CD4-positive, alpha-beta T cell treated with Interleukin-15 for 1 hour (primary cell): ENCODE measurements at places on chromosomes 16 and 17.
A peak's percentile ranks its signal among the peaks of the same experiment; 100 is the strongest.

DNA sequence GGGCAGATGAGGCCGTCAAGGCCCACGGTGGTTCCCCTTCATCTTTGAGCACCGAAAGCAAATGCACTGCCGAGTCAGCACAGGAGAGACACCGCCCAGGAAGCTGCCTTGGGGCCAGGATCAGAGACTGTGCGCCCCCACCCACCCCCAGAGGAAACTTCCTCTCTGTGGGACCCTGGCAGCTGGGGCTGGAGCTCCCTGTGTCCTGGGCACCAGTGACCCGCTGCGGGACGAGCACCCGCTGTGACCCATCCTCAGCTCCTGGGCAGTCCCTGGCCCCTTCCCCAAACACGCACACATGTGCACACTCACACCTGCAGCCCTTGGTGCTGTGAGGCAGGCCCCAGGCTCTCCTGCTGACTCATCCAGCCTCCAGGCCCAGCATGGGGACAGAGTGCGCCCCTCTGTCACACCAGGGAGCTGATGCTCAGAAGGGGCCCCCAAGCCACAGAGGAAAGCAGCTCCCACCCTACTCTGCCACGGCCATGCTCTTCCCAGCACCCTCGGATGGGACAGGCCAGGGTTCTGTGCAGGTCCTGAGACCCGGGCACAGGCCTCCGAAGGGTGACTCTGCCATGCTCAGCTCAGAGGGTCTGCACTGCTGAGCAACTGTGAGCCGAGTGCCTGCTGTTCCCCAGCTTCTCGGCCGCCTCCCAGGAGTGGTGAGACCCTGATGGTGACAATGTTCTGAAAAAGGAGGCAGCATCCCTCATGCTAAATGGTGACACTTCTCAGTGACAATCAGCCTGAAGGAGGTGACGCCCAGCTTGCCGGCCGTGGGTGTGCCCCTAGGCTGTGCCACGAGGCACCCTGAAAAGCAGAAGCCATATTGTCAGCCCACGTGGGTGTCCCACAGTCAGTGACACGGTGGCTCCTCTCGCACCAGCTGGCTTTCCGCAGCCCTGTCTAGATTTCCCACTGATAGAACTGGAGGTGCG lies 3.6 kb downstream of the PIEZO1 start:
- peak; percentile 77 for DNase-seq

DNA sequence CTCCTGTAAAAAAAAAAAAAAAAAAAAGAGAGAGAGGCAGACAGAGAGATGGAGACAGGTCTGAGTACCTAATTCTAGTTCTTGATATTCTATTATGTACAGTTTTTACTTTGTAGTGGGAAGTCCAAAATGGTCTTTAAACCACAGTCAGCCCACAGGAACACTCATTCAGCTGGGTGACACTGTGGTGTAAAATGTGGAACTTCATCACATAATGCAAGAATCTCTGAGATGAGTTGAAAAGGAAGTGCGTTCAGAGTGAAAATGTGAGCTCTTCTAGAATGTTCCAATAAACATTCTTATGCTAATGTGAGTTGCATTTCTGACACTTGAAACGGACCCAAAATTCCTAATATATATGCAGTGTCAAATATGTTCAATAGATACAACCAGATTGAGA lies 972.1 kb downstream of the CDH11 start:
- no peak for DNase-seq

GRCh38 chr16:77790009-77790372 lies 1.6 kb downstream of the VAT1L start:
- DNase-seq, result no peak

GRCh38 chr16:57016301-57016700 lies 26.9 kb downstream of the NLRC5 start:
- no peak for DNase-seq

GRCh38 chr17:46887717-46888116 lies 35.2 kb upstream of the GOSR2 start:
- DNase-seq, result no peak

GRCh38 chr17:58279736-58280479 lies 827 bp downstream of the MPO start:
- peak; percentile 30 for DNase-seq

DNA sequence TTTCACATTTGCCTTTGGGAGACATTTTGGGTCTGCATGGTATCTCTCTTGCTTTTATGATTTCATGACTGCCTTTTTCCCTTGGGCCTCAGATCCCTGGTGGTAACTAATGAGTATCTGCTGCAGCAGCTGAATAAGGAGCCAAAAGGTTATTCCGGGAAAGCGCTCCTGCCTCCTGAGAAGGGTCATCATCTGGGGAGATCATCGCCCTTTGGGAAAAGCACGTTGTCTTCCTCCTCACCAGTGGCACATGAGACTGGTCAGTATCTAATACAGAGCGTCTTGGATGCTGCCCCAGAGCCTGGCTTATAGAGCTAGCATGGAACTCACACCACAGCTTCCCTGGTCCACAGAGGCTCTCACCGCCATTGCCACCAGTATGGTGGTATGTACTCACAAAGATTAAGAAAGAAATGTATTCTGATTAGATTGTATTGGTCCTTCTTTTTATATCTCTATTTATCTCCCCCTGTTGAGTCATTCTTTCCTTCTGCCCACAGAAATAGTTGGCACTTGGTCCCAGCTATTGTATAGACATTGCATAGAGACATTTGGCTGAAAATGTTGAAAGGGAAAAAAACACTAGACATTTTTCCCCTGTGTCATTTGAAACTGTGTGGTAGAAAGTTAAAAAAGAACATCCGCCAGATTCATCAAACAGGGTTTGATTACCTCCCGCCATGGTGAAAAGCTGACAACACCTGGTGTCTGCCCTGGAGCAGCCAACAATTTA lies 8.4 kb downstream of the TPPP3 start:
- no peak for DNase-seq

DNA sequence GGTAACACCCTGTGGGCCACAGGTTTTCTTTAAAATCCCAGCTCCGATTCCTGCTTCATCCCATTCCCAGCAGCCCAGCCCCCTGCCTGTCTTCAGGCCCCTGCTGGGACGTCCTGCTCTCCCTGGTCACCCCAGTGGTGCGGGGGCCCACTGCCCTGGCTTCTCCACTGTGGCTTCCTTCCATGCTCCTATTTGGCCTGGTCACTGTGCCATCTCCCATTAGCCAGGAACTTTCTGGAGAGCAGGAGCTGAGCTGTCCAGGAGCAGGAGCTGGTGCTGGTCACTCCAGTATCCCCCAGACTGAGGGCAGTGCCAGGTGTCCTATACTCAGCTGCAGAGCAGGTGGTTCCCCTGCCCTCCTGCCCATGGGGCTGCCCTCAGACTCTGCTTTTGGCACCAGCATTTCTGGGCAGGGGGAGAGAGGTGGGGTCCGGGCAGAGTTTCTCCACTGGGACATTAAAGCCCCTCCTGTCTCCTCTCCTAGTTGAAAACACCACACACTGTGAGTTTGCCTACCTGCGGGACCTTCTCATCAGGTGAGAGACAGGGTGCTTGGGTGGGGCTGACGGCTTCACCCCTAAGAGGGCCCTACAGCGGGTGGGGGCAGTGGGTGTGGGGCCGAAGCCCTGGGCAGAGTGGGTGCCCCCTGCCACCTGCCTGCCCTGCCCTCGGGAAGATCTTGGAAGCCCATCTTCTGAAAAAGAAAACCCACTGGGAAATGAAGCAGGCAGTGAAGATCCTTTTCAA lies 356.2 kb downstream of the SEC14L1 start:
- DNase-seq, result peak; percentile 0

- DNase-seq, result no peak
Measured at GRCh38 chr17:43342589-43342890, 56.3 kb upstream of the ARL4D start.

GRCh38 chr17:42133461-42134041 lies 10.9 kb downstream of the HSPB9 start:
- DNase-seq, result peak; percentile 69

DNA sequence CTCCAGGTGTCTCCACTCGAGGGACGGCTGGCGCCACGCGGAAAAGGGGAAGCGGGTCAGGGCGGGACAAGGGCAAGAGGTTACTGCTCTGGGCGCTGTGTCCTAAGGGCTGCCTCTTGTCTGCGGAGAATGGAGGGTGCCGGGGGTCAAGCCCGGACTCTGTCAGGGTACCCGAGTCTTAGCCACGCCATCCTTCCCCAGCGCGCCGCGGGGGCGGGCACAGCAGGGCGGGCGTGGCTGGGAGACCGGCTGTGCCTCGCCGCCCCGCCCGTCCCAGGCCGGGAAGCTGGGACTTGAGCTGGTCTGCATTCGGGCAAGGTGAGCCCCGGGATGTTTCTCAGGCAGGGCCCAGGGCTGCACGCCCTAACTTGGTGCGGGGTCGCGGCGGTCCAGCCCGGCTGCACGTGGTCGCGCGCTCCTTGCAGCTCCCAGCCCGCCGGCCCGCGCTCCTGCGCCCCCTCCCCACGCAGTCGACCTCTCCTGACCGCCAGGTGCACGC lies 6.2 kb upstream of the ACTG1 start:
- no peak for DNase-seq

DNA sequence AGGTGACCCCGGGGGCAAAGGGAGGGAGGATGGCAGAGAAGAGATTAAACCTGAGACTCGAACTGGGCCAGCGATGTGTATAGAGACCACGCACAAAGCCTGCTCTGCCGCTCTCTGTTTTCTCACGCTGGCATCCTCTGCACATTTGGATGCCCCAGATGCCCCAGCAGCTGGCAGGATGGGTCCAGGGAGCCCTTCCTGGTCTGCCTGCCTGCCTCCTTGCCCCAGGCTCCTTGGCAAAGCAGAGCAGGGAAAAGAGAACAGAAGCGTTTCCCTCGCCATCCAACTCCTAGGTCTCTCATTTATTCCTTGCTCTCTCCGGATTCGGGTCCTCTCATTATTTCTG lies 5.2 kb upstream of the PIPOX start:
- no peak for DNase-seq

DNA sequence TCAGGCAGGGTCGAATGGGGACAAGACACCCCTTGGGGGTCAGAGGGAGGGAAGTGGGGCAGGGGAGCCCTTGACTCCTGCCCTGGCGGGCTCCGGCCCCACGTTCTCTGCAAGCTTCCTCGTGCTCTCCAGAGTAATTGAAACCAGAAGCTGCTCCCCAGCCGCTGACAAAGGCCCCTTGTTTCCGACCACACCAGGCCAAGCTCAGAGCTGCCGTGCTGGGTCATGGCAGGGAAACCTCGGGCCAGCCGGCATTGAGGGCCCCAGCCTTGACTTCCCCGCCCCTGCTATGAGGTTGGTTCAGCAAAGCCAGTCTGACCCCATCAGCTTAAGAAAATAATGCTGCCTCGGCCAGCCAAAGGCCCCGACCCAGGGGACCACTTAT lies 43.3 kb downstream of the TIMM22 start:
- DNase-seq, result no peak

- DNase-seq, result peak; percentile 74
Measured at GRCh38 chr17:75289832-75290337, 652 bp upstream of the SLC25A19 start.

DNA sequence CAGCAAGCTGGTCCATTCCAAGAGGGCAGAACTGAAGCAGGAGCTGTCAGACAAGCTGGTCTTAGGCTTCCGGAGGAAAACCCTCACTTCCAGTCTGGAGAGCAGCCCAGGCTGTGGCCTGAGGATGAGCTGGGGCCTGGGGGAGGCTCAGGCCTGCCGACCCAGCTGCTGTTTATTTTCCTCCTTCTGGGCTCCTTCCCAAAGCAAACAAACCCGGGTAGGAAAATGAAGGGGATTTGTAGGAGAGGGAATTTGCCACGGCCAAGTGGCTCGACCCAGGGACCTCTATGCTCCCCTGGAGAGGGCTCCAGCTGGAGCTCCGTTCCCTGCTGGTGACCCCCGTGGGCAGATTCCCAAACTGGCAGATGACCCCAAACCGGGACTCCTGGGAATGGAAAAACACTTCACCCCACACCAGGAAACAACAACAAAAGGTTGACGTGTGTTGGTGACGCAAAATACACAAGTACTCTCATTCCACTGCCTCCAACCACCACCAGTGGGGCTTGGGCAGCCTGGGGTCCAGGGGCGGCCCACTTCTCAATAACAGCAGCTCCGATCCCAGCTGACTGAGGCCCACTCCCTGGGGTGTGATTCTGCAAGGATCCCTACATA lies 8.8 kb downstream of the JUP start:
- no peak for DNase-seq

- no peak for DNase-seq
Measured at GRCh38 chr16:56289862-56290261, 98.6 kb downstream of the GNAO1 start.

DNA sequence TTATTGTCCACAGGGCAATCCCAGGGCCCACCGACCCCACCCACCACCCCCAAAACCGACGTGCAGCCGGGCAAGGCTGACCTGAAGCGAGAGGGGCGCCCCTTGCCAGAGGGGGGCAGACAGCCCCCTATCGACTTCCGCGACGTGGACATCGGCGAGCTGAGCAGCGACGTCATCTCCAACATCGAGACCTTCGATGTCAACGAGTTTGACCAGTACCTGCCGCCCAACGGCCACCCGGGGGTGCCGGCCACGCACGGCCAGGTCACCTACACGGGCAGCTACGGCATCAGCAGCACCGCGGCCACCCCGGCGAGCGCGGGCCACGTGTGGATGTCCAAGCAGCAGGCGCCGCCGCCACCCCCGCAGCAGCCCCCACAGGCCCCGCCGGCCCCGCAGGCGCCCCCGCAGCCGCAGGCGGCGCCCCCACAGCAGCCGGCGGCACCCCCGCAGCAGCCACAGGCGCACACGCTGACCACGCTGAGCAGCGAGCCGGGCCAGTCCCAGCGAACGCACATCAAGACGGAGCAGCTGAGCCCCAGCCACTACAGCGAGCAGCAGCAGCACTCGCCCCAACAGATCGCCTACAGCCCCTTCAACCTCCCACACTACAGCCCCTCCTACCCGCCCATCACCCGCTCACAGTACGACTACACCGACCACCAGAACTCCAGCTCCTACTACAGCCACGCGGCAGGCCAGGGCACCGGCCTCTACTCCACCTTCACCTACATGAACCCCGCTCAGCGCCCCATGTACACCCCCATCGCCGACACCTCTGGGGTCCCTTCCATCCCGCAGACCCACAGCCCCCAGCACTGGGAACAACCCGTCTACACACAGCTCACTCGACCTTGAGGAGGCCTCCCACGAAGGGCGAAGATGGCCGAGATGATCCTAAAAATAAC lies 3.0 kb downstream of the SOX9 start:
- DNase-seq, result no peak

DNA sequence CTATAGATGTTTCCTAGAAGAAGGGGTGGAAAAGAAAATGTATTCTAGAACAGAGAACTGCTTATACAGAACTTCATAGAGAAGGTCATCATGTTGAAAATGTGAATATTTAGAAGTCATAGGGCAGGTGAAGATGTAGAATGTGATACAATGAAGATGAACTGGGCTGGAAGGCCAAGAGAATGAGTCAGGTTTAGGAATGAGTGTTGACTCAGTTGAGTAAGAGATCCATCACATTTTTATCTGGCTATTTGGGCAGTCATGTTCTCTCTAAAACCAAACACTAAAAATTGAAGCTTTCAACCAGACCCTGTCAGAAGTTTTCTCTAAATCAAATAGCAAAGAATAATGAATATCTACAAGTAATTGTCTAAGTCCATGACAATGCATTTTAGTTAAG lies 660.5 kb downstream of the KCNJ2 start:
- no peak for DNase-seq

DNA sequence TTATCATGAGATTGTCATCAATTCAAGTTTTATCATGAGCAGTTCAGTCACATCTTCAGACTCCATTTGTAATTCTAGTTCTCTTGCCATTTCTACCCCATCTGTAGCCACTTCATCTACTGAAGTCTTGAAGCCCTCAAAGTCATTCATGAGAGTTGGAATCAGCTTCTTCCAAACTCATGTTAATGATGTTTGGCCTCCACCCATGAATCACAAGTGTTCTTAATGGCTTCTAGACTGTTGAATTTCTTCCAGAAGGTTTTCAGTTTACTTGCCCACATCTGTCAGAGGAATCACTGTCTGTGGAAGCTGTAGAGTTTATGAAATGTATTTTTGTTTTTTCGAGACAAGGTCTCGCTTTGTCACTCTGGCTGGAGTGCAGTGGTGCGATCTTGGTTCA lies 16.0 kb downstream of the NSRP1 start:
- no peak for DNase-seq

GRCh38 chr17:47889734-47890529 lies 6.1 kb upstream of the SP2 start:
- peak; percentile 85 for DNase-seq
